NCI-H1105 treated with DMSO at 0.1 percent for 48 hours (cell line): ENCODE measurements at places on chromosomes 11 and 22.
A peak's percentile ranks its signal among the peaks of the same experiment; 100 is the strongest.

GRCh38 chr11:19577976-19578619 is 134.5 kb upstream of the NAV2 start:
- DNase-seq = no peak

DNA sequence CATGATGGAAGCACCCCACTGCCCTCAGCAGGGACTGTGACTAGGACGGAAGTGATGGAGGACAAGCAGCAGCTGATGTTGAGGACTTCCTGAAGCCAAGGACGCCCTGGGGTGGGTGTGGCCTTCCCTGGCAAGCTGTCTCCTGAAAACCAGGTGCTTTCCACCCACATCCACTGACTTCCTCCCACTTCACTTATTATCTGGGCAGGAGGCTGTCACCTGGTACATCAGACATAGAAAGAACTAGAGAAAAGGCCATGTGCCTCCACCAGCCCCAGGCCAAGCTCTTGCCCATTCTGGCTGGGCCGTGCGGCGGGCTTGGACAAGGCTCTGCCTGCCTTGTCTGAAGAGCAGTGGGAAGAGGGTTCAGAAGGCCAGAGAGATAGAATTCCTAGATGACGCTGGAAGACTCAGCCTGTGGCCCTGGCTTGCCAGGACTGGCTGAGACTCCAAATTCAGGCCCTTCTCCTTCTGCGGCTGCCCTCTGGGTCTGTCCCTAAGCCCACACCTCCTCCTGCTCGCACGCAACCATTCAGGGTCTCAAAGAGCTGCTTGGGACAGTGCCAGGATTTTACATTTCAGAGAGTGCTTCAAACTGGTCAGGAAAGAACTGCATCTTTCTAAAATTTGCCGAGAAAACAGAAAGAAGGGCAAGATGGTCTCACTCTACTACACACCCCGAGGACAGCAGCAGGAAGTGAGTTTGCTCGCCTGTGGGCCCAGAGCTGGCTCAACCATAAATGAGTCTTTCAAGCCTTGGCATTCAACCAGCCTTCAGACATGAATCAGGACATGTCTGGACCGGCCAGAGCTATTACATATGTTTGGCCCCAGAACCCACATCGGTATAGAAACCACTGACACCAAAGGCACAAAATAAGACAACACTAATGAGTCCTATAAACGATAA is 13.3 kb downstream of the ARHGAP1 start:
- DNase-seq = peak; percentile 79

GRCh38 chr11:105229761-105230160 is 90.2 kb upstream of the CARD18 start:
- DNase-seq = no peak

DNA sequence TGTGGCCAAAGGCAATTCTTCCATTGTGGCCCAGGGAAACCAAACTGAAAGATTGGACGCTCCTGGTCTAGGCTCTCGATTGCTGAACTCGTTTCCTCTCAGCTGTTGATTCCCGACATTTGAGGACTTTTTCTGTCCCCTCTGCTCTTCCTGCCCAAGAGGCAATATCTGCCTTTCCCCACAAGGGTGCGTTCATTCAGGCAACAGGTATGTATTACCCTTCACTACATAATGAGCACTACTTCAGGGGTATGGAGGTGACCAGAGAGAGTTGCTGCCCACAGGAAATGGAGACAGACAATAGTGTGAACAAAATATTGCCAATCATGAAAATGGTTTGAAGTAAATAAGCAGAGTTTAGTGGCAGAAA is 8.2 kb downstream of the PTH start:
- no peak for DNase-seq

DNA sequence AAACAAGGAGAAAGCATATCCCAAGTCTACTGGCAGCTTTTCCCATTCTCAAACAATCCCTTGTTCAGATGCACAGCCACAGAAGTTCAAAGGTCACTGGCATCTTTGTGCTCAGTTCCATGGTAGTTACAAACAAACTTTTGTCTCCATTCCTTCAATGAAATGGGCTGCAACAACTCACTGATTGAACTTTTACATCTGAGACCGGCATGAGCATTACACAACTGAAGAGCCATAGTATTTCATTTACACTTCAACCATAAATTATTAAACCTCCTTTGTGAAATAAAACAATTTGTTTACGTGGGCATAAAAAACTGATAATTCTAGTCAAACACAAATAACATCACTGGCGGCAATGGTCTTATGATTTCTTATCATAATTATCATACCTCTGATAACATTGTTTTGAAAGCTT is 67.8 kb upstream of the ARHGAP32 start:
- DNase-seq = no peak

GRCh38 chr11:14554959-14555358 is 34.8 kb upstream of the PSMA1 start:
- no peak for DNase-seq

DNA sequence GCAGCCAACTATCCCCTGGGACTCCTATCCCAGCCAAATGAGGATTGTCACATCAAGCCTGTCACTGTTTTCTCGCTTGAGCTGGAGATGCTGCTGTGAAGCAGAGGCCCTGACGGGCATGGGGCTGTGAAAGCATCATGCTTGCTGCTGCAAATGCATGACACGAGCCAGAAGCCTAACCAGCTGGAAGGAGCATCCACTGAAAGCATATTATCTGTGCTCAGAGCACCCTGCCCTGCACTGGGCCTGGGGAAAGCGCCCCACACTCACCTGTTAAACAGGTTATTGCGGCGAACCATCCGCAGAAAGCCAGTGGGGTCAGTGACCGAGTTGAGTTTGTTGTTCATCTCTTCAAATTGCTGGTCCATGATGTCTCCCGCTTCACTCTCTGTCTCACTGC is 110.9 kb upstream of the PITPNB start:
- no peak for DNase-seq

GRCh38 chr11:128208329-128209137 is 378.8 kb downstream of the ETS1 start:
- peak; percentile 51 for DNase-seq

DNA sequence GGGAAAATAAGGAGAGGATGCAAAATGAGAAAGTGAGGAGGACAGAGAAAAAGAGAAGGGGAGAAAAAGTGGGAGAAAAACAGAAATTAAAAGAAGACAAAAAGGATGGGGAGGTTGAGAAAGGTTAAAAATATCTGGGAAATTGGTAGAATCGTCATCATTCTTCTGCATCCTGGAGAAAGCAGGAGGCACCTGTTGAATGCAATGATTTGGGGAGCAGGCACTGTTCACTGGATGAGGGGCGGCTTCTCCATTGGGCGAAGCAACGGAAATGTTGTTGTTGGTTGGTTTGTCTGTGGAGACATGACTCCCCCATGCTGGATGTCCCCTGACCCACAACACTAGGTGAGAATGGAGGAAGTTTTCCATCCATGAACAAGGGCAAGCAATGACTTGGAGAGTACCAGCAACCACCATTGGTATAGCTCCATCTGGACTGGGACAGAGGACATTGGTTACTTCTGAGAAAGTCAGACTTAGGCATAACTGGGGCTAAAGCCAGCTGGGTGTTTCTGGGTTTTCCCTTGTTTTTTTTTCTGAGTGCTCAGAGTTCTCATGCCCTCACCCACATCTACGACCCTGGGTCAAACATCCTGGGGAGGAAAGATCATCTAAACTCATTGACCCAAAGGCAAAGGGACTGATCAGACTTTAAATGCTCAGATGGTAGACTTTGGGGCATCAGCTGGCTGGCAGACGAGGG is 11.9 kb upstream of the CD44 start:
- DNase-seq = no peak

- no peak for DNase-seq
Measured at GRCh38 chr11:19822531-19822930, 109.9 kb downstream of the NAV2 start.

GRCh38 chr11:35390737-35391682 is 28.3 kb downstream of the SLC1A2 start:
- DNase-seq = peak; percentile 24
